Vagina (tissue), 2 donors: ENCODE measurements at places on chromosomes 4 and X.

DNA sequence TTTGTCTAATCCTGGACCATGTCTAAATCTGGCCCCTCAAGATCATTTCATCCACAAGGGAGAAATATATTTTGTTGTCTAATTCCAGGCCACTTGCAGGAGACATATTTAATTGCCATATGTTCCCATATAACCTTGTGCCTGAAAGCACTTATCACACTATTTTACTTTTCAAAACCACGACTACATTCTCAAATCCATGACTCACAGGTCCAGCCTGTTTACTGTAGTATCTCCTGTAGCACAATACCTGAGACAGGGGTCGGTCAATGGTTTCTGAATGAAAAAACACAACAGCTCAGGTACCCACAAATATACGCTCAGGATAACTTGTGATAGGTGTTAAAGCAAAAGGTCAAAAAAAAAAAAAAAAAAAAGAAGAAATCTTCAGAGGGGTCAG, 60.9 kb downstream of the SEC24D start:
- no peak for DNase-seq

DNA sequence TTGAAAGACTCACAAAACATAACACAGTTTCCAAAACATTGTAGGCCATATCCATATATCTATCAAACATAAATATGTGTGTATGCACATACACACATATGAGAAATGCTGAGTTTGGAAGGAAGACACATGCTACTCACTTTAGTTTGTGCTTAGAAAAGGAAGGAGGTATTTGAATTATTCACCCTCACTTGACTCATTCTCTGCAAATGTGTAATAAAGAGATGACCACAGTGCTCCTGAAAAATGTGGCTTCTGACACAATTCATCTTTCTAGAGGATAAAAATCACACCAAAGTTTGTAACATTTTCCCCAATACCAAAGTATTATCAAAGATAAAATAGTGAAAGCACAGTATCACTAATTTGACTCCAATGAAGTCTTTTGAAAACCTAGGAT, 950.1 kb downstream of the FAT4 start:
- no peak for DNase-seq

GRCh38 chr4:85457752-85458467, 17.0 kb upstream of the ARHGAP24 start:
- DNase-seq: no peak

DNA sequence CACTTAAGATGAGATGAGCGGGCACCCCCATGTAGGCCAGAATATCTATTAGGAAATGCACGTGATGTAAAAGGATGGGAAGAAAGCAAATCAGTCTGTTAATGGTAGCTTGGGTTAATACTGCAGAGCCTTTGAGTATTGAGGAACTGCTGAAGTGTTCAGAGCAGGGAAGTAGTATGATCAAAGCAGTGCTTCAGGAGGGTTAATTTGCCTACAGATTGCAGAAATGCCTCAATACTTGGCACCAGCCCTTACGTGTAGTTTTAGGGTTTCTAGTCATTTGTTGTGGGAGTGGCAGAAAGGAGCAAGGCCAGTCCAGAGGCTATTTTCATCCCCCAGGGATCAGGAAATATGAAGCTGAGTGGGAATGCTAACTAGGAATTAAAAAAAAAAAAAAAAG, 19.7 kb downstream of the ZFX start:
- DNase-seq: no peak
